ENCODE measurements at places on chromosomes 1 and 21. TPM values are rescaled to one million over a fixed set of nuclear protein-coding genes. Genes with fewer than 3 reads are reported as not detected.

DNA sequence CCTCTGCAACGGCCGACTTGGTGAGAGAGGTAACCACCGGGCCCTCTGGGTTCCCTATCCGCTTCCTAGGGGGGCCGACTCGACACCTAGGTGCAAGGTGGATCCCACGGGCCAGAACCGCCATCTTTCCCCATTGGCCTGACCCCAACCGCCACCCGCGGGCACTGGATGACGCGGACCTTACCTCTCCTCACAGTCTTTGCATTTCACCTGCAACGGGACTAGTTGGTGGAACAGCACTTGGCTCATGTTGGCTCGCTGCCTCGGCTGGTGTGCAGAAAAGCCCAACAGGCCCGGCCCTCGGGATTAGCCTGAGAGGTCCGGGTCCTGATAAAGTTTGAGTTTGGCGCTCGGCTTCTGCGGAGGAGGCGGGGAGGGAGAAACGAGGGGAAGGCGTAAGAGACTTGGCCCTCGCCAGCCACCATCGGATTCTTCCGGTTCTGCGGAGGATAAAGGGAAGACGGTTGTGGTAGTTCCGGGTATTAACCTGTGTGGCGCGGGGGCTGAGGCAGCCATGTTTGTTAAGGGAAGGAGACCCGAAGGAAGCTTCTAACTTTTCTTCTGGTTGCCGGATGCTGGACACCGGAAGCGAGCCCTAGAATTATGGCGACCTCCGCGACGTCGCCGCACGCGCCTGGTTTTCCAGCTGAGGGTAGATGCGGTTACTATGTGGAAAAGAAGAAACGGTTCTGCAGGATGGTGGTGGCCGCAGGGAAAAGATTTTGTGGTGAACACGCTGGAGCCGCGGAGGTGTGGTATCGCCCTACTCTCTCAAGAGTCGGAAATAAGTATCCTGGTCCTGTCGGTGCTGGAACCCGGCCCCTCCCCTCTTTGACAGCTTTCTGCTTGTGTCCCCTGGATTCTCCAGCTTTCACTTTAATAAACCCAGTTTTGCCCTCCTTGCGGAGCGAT, at the start of the genes SASS6 and TRMT13:
TSS of gene SASS6 (minus strand) at position 365 of the 912 bp plus-strand sequence. CDS start at position 249, 116 bp downstream.
TSS of gene TRMT13 (plus strand) at position 598 of the 912 bp plus-strand sequence. CDS start at position 604, 6 bp downstream.
- H3K4me1 ChIP-seq = peaks cover 30% of the 10 kb centered on the region
- peak within 1 kb of the TSS; percentile 92 for H3K4me3 ChIP-seq
- peak; percentile 98 for DNase-seq

- H3K36me3 ChIP-seq = no peaks in the 10 kb centered on the region
- peaks cover 22% of the 10 kb centered on the region for H3K4me1 ChIP-seq
- H3K27ac ChIP-seq = peak overlapping the region; percentile 82
- no peak overlapping the region for H3K4me3 ChIP-seq
- H3K27me3 ChIP-seq = no peaks in the 10 kb centered on the region
Measured at GRCh38 chr1:218439541-218440295, 94.6 kb downstream of the TGFB2 start.

DNA sequence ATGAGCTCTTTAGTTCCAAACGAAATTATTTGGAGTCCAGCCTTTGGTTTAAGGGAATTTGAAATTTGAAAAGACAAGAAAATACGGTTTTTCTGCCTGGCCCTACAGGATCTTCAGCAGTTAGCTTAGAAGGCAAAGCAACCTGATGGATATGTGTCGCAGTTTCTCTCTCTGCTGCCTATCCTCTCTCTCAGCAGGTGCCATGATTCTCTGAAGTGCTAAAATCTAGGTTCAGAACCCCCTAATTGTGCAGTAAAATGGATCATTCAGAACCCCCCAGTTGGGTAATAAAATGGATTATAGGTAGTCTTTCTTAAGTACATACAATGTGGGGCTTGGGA, 446 bp upstream of the DEPDC1 start:
- DNase-seq = no peak
- peaks cover 5% of the 10 kb centered on the region for H3K4me1 ChIP-seq
- H3K36me3 ChIP-seq = no peaks in the 10 kb centered on the region
- H3K27ac ChIP-seq = no peak overlapping the region
- H3K4me3 ChIP-seq = peak overlapping the region; percentile 83

The CFHR4 gene
- not detected for total RNA-seq

The OR2T2 gene
- not detected for total RNA-seq

DNA sequence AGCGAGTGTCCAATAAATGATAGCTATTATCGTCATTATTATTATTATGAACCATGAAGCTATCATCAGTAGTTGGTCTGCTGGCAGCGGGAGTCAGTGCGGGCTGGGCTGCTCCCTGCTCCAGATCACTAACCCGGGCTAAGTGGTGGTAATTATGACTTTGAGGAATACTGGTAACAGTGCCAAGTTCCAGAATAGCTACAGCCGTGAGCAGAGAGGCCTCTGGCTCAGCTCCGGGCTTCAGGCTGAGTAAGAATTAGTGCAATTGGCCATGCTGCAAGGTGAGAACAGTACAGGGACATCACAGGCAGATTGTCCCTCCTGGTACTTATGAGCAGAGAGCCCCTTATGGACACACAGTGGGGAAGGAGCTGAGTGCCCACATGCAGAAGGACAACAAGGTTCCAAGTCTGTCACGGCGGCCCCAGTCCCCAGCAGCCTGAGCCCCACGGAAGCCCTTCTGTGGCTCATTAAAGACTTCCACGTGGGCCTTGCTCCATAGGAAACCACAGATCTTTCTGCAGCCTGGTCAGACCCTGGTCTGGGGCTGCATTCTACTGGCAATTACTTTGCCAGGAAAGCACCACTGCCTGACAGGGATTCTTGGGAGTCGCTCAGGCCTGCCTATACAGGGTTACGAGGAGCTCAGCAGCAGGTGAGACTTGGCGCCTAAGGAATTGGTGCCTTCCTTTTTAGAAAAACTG, 235.1 kb downstream of the RRAGC start:
- no peak overlapping the region for H3K4me3 ChIP-seq
- H3K27ac ChIP-seq = no peak overlapping the region
- no peaks in the 10 kb centered on the region for H3K36me3 ChIP-seq
- no peaks in the 10 kb centered on the region for H3K4me1 ChIP-seq
- H3K27me3 ChIP-seq = peaks cover 2% of the 10 kb centered on the region
- DNase-seq = no peak

The TRAF3IP3 gene
- 2.0 TPM for total RNA-seq

GRCh38 chr1:186404454-186405051, 28.9 kb downstream of the ODR4 start:
- peaks cover 91% of the 10 kb centered on the region for H3K36me3 ChIP-seq
- H3K27me3 ChIP-seq = no peaks in the 10 kb centered on the region
- H3K4me3 ChIP-seq = no peak overlapping the region

The NUDT4B gene
- total RNA-seq = not detected

DNA sequence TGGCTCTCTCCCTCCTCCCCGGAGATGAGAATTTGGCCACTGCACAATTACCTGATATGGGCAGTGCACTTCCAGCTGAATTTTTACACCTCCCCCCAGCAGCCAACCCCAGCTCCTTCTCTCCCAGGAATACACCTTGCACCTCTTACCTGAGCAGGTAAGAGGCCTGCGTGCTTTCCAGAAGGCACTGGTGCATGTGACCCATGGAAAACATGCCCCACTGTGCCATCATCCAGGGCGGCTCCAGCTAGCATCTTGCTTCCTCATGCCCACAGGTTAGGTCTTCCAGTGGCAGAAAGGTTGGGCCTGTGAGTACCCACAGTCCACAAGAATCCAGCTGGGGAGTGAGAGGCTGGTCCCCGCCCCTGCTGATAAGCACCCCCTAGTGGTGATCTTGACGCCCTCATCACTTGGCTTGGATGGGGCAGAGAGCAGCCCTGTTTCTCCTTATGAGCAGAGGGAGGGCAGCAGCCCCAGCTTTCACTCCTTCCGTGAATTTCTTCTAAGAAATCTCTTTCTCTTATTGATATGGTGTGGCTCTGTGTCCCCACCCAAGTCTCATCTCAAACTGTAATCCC, 57.8 kb downstream of the EDARADD start:
- no peak overlapping the region for H3K4me3 ChIP-seq
- DNase-seq = no peak
- no peaks in the 10 kb centered on the region for H3K4me1 ChIP-seq
- no peak overlapping the region for H3K27ac ChIP-seq

The CRP gene
- 0.46 TPM for total RNA-seq

The RCSD1 gene
- total RNA-seq = 9.9 TPM

GRCh38 chr1:202244841-202245261, 51.3 kb downstream of the LGR6 start:
- DNase-seq = no peak
- no peaks in the 10 kb centered on the region for H3K27me3 ChIP-seq
- H3K36me3 ChIP-seq = no peaks in the 10 kb centered on the region
- peaks cover 7% of the 10 kb centered on the region for H3K4me1 ChIP-seq

Measured in psoas muscle (tissue), 8 donors.